ENCODE measurements at places on chromosomes 7 and 10.

- no peak for DNase-seq
Observed at GRCh38 chr7:23369100-23369499, 70.0 kb downstream of the MALSU1 start.

DNA sequence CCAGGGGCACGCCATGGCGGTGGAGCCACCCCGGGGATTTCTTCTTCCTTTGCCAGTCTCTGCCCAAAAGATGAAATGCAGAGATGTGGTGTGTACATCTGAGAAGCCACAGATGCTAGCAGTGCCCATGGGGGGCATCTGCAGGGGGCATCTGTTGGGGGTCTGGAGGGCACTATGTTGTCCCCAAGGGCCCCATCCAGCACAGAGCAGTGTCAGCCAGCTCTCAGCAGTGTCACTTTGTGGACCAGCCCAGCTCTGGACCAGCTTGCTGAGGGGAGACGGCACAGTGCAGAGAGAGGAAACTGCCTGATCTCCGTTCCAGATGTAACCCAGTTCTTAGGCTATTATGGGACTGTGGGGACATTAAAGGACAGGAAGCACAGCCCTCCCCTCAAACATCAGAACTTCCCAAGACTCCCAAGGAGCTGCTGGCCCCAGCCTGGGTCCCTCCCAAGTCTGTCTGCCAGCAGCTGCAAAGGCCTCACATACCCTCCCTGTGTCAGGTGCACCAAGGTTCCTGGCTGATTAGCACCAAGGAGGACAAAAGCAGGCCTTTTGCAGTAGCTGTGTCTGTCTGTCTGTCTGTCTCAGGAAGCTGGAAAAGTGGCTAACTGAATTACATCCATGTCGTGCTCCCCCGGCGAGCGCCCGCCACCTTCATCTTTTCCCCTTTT, 536.5 kb downstream of the PTPRN2 start:
- no peak for DNase-seq

DNA sequence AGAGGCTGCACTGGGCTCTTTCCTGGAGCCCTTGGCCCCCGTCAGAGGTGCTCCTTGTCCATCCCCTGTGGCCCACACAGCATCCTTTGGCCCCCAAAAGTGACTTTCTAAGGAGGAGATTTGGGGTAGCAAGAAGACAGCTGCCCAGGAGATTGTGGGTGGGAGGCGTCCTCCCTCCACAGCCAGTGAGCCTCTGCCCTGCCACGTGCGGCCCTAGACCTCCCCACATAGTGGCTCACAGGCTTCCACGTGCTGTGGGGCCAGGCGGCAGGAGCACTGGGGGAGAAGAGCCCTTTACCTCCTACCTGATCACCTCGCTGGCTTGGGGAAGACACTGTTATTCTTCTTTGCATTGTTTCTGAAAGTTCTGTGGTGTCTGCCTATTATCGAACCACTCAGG, 178.8 kb downstream of the TCERG1L start:
- DNase-seq = no peak

DNA sequence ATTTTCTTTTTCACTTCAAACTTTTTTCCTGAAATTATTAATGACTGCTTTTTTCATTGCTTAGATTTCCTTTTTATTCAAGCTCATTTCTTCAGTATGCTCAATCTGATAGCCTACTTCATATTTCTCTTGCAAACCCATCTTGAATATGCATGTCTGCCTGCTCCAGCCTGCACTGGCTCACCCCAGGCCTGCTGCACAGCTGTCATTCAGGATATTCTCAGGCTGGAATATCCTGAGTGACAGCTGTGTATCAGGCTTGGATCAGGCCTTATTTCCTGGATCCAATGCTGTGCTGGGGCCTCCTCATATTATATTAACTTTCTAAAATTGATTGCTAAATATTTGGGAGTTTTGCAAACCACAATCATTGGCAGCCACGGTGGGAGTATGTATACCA, 120.2 kb upstream of the TNS3 start:
- DNase-seq = no peak

GRCh38 chr10:22945934-22946673, 18.3 kb downstream of the ARMC3 start:
- no peak for DNase-seq

GRCh38 chr7:48011323-48011722, 17.6 kb downstream of the SUN3 start:
- no peak for DNase-seq

DNA sequence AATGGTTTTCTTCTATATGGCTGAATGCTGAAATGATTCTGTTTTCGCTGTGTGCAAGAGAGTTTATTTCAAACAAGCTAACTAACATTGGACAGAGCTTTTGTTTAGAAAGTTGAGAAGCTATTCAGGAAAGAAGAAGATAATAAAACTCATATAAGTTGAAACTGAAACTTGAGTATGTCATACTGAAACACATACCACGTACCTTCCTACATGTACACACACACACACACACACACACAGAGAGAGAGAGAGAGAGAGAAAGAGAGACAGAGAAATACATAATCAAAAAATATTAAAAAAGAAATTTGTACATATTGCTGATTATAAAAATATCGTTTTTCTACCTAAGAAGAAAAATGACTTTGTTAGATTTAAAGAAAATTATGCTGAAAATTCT, 561.9 kb upstream of the KCND2 start:
- no peak for DNase-seq

DNA sequence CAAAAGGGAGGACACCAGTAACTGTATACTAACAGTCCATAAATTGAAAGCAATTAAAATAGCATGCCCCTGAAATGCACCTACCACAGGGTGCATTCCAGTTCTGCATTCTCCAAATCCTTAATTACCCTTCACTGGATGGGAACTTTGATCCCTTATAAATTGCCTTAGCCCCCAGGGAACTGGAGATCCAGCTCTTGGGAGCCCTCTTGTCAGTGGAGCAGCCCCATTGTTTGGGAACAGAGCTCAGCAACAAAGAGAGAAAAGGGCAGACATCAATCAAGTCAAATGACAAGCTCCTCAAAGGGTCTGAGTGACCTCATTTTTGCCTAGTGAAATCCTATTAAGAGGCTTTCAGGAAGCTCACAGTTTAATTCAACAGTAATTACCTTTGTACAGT, 472.6 kb downstream of the XPNPEP1 start:
- no peak for DNase-seq

DNA sequence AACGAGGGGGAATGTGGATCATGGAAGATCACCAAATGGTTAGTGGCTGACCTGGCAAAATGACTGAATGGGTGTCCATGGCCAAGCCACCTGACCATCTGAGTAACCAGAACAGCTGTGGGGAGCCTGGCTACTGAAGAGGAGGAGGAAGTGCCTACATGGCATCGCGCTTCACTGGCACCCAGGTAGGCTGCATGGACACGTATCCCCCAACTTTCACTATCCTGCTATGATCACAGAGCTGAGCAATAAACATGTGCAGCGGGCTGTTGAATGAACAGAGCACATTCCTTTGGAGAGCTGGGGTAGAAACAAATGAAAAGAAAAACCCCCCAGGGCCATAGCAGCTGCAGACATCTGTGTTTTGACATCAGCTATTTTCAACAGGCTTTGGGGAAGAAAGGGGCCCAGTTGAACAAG, 6.5 kb downstream of the AKR1B1 start:
- no peak for DNase-seq

DNA sequence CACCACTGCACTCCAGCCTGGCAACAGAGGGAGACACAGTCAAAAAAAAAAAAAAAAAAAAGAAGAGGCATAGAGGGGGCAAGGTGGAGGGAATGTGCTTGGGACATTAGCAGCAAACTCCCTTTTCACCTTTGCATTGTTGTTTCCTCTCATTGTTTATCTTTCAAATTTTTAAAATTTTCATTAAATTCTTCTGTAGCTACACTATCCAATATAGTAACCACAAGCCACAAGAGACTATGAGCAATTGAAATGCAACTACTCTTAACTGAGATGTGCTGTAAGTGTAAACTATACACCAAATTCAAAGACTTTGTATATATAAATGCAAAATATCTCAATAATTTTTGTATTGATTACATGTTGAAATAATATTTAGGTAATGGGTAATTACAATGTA, 43.4 kb downstream of the EBLN1 start:
- DNase-seq = no peak

DNA sequence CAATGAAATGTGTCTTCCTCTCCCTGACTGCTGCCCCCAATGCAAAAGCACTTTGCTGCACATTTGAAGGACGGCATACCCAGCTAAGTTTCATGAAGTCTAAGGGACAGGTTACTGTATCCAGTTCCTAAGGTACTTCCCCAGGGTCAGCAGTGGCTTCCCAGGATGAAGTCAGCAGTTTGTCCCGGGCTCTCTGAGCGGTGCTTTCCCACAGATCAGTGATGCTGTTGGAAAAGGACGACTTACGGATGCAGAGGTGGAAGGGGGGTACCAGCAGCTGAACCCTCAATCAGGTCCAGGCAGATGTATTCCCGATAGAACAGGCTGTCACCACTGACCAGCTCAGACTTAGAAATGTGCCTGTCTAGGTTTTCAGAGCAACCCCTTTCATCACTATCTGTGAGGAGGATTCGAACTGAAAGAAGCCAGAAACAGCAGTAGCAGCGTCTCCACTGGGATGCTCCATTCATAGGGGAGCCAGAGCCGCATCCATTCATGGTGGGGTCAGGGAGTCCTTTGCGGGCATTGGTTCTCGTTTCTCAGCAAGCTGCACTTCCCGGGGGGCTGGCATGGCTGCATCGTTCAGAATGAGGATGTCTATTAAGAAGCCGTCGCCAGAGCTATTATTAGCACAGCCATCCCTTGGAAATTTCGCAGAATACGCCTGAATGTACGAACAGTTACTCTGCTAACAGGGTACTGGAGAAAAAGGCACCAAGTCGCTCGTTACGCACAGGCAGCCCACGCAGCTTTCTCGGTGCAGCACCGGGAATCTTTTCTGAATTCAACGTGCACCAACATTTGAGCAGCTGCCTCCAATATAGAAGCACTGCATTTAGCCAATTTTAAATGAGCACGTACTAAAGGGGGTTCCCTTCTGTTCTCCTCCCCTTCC, 303.7 kb downstream of the PRPF18 start:
- peak; percentile 28 for DNase-seq

- DNase-seq = no peak
Observed at GRCh38 chr10:111015181-111015580, 61.6 kb upstream of the ADRA2A start.

DNA sequence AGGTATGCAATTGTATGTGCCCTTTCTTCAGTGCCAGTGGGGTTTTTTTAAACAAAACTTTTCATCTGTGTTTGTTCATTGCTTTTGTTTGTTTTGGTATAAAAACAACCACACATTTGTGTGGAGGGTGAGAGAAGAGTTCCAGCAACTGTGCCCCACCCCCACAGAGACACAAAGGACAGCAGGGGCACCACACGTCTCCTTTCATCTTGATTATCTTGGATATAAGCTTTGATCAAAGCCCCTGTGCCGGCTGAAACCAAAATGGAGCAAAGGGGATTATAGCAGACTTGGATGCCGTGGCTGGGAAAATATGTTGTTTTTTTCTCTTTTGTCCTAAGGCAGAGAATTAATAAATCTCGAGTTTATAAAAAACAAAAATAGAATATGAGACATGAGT, 111.8 kb upstream of the RSU1 start:
- DNase-seq = no peak

DNA sequence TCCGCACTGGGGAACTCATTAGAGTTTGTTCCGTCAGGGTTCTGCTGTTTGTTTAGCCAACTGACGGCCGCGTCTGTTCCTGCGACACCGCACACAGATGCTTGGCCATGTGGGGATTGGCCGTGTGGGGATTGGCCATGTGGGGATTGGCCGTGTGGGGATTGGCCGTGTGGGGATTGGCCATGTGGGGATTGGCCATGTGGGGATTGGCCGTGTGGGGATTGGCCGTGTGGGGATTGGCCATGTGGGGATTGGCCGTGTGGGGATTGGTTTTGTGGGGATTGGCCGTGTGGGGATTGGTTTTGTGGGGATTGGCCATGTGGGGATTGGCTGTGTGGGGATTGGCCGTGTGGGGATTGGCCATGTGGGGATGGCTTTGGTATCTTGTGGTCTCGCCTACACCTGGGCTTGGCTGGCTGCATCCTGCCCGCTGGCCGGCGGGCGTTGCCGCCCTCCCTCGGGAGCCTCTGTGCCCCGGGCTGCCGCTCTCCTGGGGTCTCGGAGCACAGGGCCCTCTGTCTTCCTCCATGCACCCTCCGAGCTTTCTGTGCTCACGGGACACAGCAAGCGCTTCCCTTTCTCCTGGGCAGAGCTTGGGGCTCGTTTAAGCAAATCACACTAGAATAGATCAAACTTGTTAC, 62.5 kb downstream of the NKX6-2 start:
- no peak for DNase-seq

DNA sequence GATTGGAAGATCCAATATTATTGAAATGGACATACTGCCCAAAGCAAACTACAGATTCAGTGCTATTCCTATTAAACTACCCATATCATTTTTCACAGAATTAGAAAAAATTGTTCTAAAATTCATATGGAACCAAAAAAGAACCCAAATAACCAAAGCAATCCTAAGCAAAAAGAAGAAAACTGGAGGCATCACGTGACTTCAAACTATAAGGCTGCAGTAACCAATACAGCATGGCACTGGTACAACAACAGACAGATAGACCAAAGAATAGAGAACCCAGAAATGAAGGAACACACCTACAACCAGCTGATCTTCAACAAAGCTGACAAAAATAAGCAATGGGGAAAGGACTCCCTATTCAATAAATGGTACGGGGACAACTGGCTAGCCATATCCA, 765.4 kb downstream of the SORCS3 start:
- no peak for DNase-seq

DNA sequence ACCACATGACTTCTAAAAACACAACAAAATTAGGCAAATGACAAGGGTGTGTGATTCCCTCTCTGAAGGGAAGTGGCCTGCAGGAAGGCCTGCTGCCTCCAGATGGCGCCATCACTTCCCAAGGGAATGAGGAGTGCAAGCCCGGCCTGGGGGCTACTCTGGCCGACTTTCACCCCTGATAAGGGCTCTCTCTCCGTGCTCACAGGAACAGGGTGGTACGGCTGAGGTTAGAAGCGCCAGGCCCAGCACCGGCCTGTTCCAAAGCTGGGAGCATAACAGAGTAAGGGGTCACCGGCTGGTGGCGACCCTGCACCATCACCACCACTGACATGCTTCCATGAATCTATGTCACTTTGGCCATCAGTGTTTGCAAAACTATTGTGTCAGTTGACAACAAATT, 13.1 kb downstream of the RBP3 start:
- DNase-seq = peak; percentile 65

DNA sequence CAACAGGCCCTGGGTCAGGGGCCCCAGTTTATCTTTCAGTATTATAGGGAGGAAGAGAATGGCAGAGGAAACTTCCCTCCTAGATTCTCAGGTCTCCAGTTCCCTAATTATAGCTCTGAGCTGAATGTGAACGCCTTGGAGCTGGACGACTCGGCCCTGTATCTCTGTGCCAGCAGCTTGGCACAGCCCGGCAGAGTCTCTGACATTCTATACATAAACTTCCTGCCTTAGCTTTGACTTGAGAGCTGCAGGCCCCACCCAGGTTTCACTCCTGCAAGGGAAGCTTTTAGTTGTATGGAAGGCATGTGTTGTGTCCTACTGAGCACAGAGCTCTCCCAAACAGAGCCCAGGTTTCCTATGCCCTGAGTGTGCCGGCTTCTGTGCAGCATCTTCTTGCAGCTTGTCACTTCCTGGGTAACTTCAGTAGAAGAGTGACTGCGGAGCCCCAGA, 205.6 kb upstream of the PRSS58 start:
- DNase-seq = peak; percentile 44

Data from activated CD4-positive, alpha-beta T cell treated with anti-CD3 and anti-CD28 coated beads for 36 hours (primary cell).